NCI-H524 (cell line): ENCODE measurements at places on chromosomes 3 and 15.

- no peak for DNase-seq
Observed at GRCh38 chr3:135917076-135917475, 48.5 kb upstream of the PPP2R3A start.

GRCh38 chr3:143071776-143072175 lies 47.8 kb upstream of the CHST2 start:
- DNase-seq = no peak

DNA sequence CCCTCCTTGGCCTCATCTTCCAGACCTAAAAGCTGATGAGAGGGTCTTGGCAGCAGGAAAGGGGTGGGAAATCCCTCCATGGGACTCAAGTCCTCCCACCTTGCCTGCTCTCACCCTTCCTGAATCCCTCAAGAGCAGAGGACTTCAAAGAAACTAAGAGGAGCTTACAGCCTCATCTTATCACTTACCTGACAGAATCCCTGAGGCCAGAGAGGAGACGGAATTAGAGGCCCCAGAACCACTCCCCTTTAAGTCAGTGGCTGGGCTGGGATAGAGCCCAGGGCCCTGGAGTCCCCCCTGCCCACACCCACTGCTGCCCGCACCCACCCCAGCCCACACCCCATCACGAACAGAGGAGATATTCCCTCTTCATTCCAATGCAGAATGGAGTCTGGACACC lies 15.2 kb downstream of the LOXL1 start:
- DNase-seq = no peak

DNA sequence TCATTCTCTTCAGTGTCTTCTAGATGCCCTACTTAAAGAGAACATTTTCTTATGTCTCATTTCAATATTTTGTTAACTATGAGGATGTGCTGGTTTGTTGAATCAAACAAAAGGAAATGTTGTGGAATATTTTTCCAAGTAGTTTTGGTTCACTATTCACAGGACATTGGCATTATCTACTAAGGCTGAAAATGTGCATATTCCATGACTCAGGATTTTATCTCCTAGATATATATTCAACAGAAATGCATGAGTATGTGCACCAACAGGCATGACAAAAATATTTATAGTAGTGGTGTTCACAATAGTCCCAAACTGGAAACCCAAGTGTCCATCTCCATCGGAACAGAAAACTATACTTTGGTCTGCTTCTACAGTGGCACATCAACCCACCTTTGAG lies 16.7 kb upstream of the NR1I2 start:
- no peak for DNase-seq

- no peak for DNase-seq
Observed at GRCh38 chr3:73394240-73394639, 230.5 kb downstream of the PDZRN3 start.

DNA sequence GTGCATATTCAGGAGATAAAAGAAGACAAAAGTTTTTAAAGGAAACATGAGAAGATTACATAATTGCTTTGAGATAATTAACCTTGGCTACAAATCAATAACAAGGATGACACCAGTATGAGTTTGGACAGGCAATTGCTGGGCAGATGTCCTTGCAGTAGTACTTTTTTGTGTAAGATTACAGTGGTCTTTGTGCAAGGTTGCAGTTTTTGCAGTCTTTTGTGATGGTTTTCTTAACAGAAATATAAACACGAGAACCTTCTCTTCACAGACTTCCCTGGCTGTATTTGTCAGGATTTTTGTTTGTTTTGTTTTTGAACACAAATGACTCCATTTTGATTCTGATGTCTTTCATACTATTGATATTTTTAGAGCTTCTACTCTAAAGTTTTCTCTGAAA lies 128.3 kb upstream of the ALCAM start:
- DNase-seq = no peak
